ENCODE measurements at places on chromosomes 13 and 19.

- DNase-seq = no peak
Measured at GRCh38 chr19:15274477-15274876, 42.2 kb upstream of the EPHX3 start.

DNA sequence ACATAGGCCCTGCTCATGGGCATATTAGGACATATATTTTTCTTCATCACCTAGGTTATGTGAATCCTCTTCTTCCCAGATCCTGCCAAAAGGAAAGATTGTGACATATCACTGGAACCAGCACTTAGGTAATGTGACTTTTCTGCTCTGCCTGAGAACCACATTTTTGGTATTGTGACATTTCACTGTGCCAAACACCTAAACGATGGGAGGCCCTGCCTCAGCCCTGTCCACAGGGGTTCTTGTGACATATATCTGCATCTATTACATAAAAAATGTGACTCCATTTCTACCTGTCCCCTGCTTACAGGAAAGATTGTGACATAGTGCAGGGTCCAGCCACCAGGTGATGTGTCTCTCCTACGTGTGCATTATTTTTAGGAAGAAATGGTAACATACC is 18.5 kb upstream of the ZNF730 start:
- DNase-seq = no peak

GRCh38 chr13:41008349-41008980 is 10.7 kb downstream of the ELF1 start:
- DNase-seq = no peak

GRCh38 chr19:18696023-18696422 is 12.5 kb downstream of the CRTC1 start:
- no peak for DNase-seq

DNA sequence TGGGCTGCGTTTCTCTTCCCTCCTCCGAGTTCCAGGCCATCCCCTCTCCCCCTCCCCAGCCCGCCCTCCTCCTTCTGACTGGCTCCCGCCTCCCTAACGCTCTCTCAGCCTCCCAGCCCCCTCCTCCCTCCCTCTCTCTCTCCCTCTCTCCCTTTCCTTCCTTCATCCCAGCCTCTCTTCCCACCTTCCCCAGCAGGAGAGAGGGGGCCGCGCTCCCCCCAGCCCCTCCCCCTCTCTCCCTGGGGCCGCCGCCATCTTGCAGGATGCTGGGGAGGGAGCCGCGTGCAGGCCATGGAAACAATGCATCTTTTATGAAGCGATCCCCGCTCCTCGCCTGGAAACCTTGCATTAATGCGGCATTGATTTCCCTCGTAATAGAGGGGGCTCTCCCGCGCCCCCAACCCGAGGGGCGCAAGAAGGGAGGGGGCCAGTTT is 42.6 kb upstream of the ADGRL1 start:
- no peak for DNase-seq

- no peak for DNase-seq
Measured at GRCh38 chr13:107190065-107190464, 622.1 kb upstream of the ARGLU1 start.

GRCh38 chr13:110185696-110186095 is 121.3 kb downstream of the COL4A1 start:
- DNase-seq = no peak

Data from central memory CD8-positive, alpha-beta T cell (primary cell).